ENCODE measurements at places on chromosomes 3 and 15.

- no peak overlapping the region for H3K4me3 ChIP-seq
- H3K27ac ChIP-seq: no peak overlapping the region
- H3K27me3 ChIP-seq: no peaks in the 10 kb centered on the region
- H3K36me3 ChIP-seq: no peaks in the 10 kb centered on the region
Measured at GRCh38 chr3:190522621-190523222, 8.8 kb downstream of the IL1RAP start.

DNA sequence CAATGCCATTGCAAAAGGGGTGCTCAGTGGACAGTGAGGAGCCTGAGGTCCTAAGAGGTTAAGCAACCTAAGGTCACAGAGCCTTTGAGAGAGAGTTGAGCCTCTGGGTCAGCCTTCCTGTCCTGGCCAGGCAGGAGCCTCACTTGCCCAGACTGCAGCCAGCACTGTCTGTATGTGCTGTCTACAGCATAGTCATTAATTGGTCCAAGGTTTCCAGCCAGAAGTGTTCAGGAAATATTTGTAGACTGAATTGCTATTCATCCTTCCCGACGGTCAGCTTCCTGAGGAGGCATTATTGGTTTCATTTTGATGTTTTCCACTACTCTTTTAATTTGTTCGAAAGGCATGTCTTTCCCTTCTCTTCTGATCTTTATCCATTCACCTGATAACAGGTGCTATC lies 8.1 kb downstream of the SEC13 start:
- H3K4me1 ChIP-seq: peaks cover 20% of the 10 kb centered on the region
- no peak overlapping the region for H3K4me3 ChIP-seq
- H3K36me3 ChIP-seq: peaks cover 6% of the 10 kb centered on the region
- no peak for DNase-seq
- H3K27me3 ChIP-seq: no peaks in the 10 kb centered on the region

- no peak overlapping the region for H3K4me3 ChIP-seq
- H3K4me1 ChIP-seq: peaks cover 18% of the 10 kb centered on the region
- peak; percentile 77 for DNase-seq
- H3K36me3 ChIP-seq: no peaks in the 10 kb centered on the region
- no peaks in the 10 kb centered on the region for H3K27me3 ChIP-seq
- H3K27ac ChIP-seq: peak overlapping the region; percentile 50
Measured at GRCh38 chr3:124351430-124352148, 359.7 kb upstream of the ROPN1 start.

DNA sequence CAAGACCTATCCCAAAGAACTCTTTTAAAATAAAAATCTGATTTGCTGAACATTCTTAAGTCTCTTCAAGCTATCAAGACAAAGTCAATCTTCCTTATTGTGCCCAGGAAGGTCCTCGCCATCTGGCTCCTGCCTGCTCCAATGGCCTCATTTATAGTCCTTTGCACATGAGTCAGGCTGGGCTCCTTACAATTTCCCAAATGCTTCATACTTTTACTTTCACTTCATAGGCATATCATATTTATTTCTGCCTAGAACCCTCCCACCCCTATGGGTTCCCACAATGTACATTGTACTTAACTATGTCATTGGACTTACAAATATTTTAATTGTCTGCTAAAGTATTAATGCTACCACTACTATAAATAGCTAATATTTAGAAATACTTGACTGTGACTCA lies 9.1 kb downstream of the THRB start:
- no peak for DNase-seq
- no peak overlapping the region for H3K4me3 ChIP-seq
- H3K27me3 ChIP-seq: no peaks in the 10 kb centered on the region
- H3K4me1 ChIP-seq: peaks cover 20% of the 10 kb centered on the region

All from Caco-2 (cell line).